A549 treated with CORT108297 at 1 μM for 4 hours (cell line): ENCODE measurements at places on chromosomes 7 and 10. TPM values are rescaled to one million over a fixed set of nuclear protein-coding genes. Genes with fewer than 3 reads are reported as not detected.

Gene LIPN
- total RNA-seq, result not detected in 5 replicates

Gene ZKSCAN1
- total RNA-seq, result 6.8 to 10.8 TPM (median 9.4 TPM) in 5 replicates

Gene CALHM1
- 0.02 TPM in 1 of 5 replicates, not detected in the others for total RNA-seq

Gene SPDYE3
- total RNA-seq, result not detected in 5 replicates

Gene TFPI2
- total RNA-seq, result 249 to 287 TPM (median 256 TPM) in 5 replicates

Gene GSTO2
- total RNA-seq, result 2.1 to 2.3 TPM (median 2.2 TPM) in 5 replicates

Gene NFE2L3
- total RNA-seq, result 8.2 to 10.4 TPM (median 8.6 TPM) in 5 replicates

Gene COL26A1
- total RNA-seq, result 0.32 to 0.58 TPM (median 0.49 TPM) in 5 replicates

Gene SPDYE9
- total RNA-seq, result not detected in 5 replicates

Gene DNAJB12
- 31.2 to 34.4 TPM (median 32.2 TPM) in 5 replicates for total RNA-seq

Gene MMS19
- total RNA-seq, result 42.0 to 51.0 TPM (median 48.0 TPM) in 5 replicates

Gene FGF8
- total RNA-seq, result not detected in 5 replicates

Gene CCDC146
- 0.46 to 0.70 TPM (median 0.57 TPM) in 5 replicates for total RNA-seq

Gene HMX2
- 0.08 to 0.14 TPM (median 0.11 TPM) in 4 of 5 replicates, not detected in the other for total RNA-seq

Gene FAM185A
- total RNA-seq, result 6.9 to 7.7 TPM (median 7.3 TPM) in 5 replicates

Gene ELFN1
- total RNA-seq, result 0.35 to 0.48 TPM (median 0.37 TPM) in 5 replicates

Gene GIMAP4
- total RNA-seq, result not detected in 5 replicates

Gene CYP3A4
- 0.05 TPM in 1 of 5 replicates, not detected in the others for total RNA-seq

Gene NPFFR1
- total RNA-seq, result not detected in 5 replicates

Gene CDC14C
- total RNA-seq, result not detected in 5 replicates

Gene GPR15LG
- not detected in 5 replicates for total RNA-seq

Gene ASB10
- not detected in 5 replicates for total RNA-seq

Gene NODAL
- total RNA-seq, result not detected in 5 replicates

Gene ABHD11
- 20.2 to 26.6 TPM (median 25.6 TPM) in 5 replicates for total RNA-seq

Gene IGF2BP3
- total RNA-seq, result 19.4 to 30.4 TPM (median 24.1 TPM) in 5 replicates

Gene INMT
- not detected in 5 replicates for total RNA-seq

Gene PAPOLB
- total RNA-seq, result not detected in 5 replicates

Gene GPC2
- 0.82 to 1.5 TPM (median 1.1 TPM) in 5 replicates for total RNA-seq

Gene STOX1
- 0.61 to 0.87 TPM (median 0.68 TPM) in 5 replicates for total RNA-seq

Gene PRSS2
- total RNA-seq, result not detected in 5 replicates

Gene ANKRD30A
- 0.52 to 0.94 TPM (median 0.72 TPM) in 5 replicates for total RNA-seq

Gene MYPN
- total RNA-seq, result 2.6 to 3.5 TPM (median 3.1 TPM) in 5 replicates

Gene NT5C3A
- 33.8 to 45.4 TPM (median 37.5 TPM) in 5 replicates for total RNA-seq

Gene C10orf53
- total RNA-seq, result not detected in 5 replicates

Gene BTBD16
- total RNA-seq, result 0.35 to 0.82 TPM (median 0.64 TPM) in 5 replicates

Gene CLDN4
- total RNA-seq, result 3.6 to 5.3 TPM (median 4.6 TPM) in 5 replicates

Gene FKBP9
- 71.5 to 131 TPM (median 85.2 TPM) in 5 replicates for total RNA-seq

Gene STAG3
- total RNA-seq, result 0.18 to 0.23 TPM (median 0.22 TPM) in 5 replicates

Gene TBL2
- 50.9 to 57.8 TPM (median 53.4 TPM) in 5 replicates for total RNA-seq

Gene STYXL1
- total RNA-seq, result 39.3 to 51.8 TPM (median 41.1 TPM) in 5 replicates

Gene ZNF33A
- 6.9 to 9.7 TPM (median 8.8 TPM) in 5 replicates for total RNA-seq

Gene C10orf71
- total RNA-seq, result not detected in 5 replicates

Gene SPDYE17
- total RNA-seq, result not detected in 5 replicates

Gene CHAT
- total RNA-seq, result not detected in 5 replicates

Gene ABCB1
- 0.06 to 0.29 TPM (median 0.17 TPM) in 4 of 5 replicates, not detected in the other for total RNA-seq

Gene MNX1
- 3.9 to 6.5 TPM (median 5.0 TPM) in 5 replicates for total RNA-seq

Gene RARRES2
- total RNA-seq, result not detected in 5 replicates

Gene NPC1L1
- 0.01 to 0.08 TPM (median 0.06 TPM) in 5 replicates for total RNA-seq

Gene PRF1
- total RNA-seq, result not detected in 5 replicates

Gene GRM3
- total RNA-seq, result not detected in 5 replicates

Gene KCND2
- not detected in 5 replicates for total RNA-seq

Gene ZNF92
- 4.3 to 6.2 TPM (median 4.7 TPM) in 5 replicates for total RNA-seq

Gene PAX4
- not detected in 5 replicates for total RNA-seq

Gene AKR1C1
- total RNA-seq, result 486 to 610 TPM (median 589 TPM) in 5 replicates

Gene PCLO
- 0.79 to 1.4 TPM (median 0.96 TPM) in 5 replicates for total RNA-seq

Gene PIK3AP1
- 0.51 to 0.70 TPM (median 0.60 TPM) in 5 replicates for total RNA-seq

Gene CAMK2B
- total RNA-seq, result 0.12 to 0.27 TPM (median 0.17 TPM) in 5 replicates
